ENCODE measurements at places on chromosomes 4 and X. TPM values are rescaled to one million over a fixed set of nuclear protein-coding genes. Genes with fewer than 3 reads are reported as not detected.

HHIP gene
- total RNA-seq, result 6.1 TPM

CXCL10 gene
- total RNA-seq, result 3.2 TPM

LCORL gene
- 19.1 TPM for total RNA-seq

MID1IP1 gene
- total RNA-seq, result 33.3 TPM

SPANXN2 gene
- total RNA-seq, result not detected

PCYT1B gene
- 0.28 TPM for total RNA-seq

NXF2B gene
- not detected for total RNA-seq

PAGE3 gene
- total RNA-seq, result not detected

EIF2S3 gene
- 137 TPM for total RNA-seq

SLBP gene
- 27.3 TPM for total RNA-seq

ADAMTS3 gene
- total RNA-seq, result 0.12 TPM

DMP1 gene
- total RNA-seq, result not detected

IL13RA2 gene
- total RNA-seq, result 0.34 TPM

MSMO1 gene
- 98.7 TPM for total RNA-seq

RNF128 gene
- 43.0 TPM for total RNA-seq
